Cardiac muscle cell (in vitro differentiated cells and primary cell): ENCODE measurements at places on chromosomes 7 and 10.

DNA sequence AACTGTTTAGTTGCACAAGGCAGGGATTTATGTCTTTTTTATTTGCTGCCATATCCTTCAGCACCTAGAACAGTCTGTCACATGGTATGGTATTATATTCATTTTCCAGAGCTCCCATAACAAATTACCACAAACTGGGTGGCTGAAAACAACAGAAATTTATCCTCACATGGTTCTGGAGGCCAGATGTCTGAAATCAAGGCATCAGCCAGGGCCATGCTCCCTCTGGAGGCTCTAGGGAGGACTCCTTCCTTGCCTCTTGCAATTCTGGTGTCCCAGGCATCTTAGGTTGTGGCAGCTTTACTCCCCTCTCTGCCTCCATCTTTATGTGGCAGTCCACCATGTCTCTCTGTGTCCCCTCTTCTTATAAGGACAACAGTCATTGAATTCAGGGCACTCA is 43.1 kb downstream of the MET start:
- no peak for DNase-seq

DNA sequence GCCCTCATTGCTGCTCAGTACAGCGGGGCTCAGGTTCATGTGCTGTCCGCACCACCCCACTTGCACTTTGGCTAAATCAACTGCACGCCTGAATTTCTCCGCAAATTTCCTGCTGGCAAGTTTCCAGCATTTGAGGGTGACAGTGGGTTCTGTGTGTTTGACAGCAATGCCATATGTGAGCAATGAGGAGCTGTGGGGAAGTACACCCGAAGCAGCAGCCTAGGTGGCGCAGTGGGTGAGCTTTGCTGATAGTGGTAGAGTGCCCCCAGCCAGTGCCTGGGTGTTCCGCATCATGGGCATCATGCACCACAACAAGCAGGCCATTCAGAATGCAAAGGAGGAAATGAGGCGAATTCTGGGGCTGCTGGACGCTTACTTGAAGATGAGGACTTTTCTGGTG is 103.9 kb upstream of the POT1 start:
- DNase-seq = no peak

- no peak for DNase-seq
Measured at GRCh38 chr7:96734343-96734742, 24.7 kb upstream of the SEM1 start.

GRCh38 chr10:94107191-94107590 is 113.5 kb downstream of the PLCE1 start:
- DNase-seq = no peak

- peak; percentile 58 for DNase-seq
Measured at GRCh38 chr7:106167439-106168136, 55.5 kb upstream of the SYPL1 start.

DNA sequence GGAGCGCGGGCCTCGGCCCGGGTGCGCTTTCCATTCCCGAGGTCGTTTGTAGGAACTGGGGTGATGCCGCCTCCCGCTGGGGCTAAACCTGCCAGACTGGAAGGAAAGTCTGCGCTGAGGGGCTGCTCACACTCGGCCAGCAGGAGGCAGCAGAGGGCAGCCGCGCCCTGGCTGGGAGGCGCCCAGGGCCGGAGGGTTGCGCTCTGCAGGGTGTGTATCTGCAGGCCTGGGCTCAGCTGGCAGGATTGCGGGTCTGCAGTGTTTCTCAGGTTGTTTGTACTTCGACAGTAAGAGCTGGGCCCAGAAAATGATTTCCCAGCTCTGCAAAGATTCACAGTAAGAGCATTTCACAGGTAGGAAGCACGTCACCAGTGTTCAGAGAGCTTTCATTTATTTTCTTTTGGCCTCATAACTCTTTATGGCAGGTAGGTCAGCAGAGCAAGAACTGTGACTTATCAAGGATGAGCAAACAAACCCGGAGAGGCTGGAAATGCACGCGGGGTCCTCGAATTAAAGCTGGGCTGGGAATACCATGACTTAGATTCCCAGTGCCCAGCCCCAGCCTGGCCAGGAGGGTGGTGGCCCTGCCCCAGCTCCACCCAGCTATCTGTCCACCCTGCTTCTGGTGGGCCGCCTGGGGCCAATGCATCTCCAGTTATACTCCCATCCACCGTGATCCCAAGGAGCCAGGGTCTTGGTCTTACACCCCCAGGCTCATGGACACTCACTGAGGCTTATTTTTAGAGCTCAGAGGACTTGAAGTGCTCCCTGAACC is 15.2 kb upstream of the PPP2R2D start:
- DNase-seq = peak; percentile 84

- peak; percentile 19 for DNase-seq
Measured at GRCh38 chr7:108368466-108368865, 87.8 kb downstream of the NRCAM start.

GRCh38 chr10:90286406-90286805 is 571.4 kb downstream of the HTR7 start:
- DNase-seq = no peak

DNA sequence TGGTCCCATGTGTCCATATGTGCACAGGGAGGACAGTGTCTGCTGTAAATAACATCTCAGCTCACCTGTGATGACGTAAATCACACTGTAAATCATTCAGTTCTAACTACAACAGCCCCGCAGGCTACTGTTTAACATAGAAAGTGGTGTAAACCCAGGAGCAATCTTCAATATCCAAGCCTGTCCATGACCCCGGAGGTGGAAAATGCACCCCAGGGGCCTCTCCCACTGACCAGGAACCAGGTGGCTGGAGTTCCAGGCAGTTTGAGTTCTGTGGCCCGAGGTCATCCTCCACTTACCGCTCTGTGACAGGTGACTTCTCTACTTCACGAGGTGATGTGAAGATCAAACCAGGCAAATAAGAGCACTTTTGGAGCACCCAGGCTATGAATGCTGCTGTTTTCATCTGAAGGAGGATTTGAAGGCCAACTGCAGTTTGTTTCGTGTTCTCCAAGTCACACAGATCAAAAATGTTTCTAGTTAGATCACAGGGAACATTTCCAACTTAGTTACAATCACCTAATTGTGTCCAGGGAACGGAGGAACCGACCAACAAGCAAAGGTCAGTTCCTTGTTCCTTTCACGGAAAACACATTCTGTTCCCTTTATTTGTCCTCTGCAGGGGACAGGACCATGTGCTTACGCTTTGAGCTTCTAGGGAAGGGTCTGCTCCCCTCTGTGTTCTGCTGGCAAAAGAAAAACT is 131.8 kb downstream of the WDR37 start:
- no peak for DNase-seq

GRCh38 chr10:360653-361052 is 225.4 kb downstream of the ZMYND11 start:
- DNase-seq = no peak

DNA sequence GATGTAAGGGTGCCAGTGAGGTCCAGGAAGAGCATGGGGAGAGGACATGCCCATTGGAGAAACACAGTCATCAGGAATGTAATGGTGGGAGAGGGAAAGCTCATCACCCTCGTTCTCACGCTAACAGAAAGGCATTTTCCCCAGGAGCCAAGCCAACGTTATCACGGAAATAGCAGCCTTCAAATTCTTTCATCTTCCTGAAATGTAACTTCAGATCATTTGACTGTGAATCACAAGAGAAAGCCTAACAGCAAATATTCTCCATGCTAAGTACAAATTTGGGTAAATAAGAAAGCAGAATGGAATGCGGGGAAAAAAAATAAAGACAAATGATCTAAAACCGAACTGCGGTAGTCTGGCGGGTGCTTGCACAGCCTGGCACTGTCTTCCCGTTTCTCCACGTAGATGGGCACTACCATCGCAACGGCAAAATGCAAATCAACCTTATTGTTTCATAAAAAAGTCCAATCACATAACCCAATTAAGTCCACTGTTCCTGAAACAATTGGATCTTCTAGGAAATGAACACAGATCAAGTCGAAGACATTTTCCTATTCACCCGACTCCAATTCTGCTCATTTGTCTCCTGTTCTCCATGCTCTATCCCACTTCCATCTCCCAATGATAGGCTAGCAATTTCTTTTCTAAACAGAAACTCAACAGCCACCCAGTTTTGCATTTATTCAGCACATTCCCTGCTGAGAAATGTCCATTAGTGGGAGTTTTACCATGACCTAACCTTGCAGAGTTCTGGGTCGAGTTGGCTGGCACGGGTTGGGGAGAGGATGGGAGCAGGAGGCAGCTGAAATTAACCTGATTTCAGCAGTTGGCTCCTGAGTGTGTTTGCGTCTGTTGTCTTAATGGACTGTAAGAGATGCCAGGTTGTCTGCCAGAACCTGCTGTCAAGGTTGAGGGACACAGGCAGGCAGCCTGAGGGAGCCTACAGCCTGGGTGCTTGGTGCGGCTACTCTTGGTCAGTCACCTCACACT is 74.6 kb upstream of the FRMD4A start:
- no peak for DNase-seq

DNA sequence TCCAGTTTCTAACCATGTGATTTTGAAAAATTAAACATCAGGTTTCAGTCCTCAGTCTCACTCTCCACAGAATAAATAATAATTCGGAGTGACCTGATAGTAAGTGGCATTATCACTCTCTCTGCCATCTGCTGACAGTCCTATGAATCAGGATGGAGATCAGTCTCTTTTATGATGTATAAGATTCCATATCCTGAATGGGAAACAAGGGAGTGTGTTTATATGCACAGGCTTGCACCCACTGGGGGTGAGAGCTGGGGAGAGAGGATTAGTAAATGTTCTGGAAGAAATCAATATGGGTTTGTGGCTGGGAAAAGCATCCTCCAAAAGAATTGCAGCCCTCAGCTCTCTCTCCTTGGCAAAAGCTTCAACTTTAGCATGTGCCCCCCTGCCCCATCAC is 45.3 kb downstream of the DGKI start:
- DNase-seq = no peak

- DNase-seq = no peak
Measured at GRCh38 chr10:120715171-120715570, 136.0 kb upstream of the WDR11 start.

GRCh38 chr10:92278996-92279696 is 11.7 kb downstream of the CPEB3 start:
- no peak for DNase-seq

DNA sequence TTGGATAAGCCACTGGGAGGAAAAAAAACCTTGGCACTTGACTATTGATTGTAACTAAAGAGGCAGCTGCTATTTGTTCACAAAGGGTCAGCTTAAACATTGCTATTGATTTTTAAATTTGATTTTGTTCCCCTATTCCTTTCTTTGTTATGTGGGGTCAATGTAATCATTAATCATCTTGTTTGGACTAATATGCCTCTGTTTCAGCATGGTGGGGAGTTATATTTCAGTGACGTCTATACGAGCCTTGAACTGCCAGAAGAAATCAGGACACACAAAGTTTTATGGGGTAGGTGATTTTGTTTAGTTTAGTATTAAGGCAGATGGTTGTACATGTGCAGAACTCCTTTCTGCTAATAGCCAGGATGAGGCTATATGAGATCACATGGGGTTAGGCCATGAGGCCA is 7.5 kb downstream of the AS3MT start:
- DNase-seq = no peak

- no peak for DNase-seq
Measured at GRCh38 chr7:95906851-95907250, 134.5 kb downstream of the DYNC1I1 start.

GRCh38 chr10:818526-819220 is 112.8 kb downstream of the LARP4B start:
- DNase-seq = no peak

DNA sequence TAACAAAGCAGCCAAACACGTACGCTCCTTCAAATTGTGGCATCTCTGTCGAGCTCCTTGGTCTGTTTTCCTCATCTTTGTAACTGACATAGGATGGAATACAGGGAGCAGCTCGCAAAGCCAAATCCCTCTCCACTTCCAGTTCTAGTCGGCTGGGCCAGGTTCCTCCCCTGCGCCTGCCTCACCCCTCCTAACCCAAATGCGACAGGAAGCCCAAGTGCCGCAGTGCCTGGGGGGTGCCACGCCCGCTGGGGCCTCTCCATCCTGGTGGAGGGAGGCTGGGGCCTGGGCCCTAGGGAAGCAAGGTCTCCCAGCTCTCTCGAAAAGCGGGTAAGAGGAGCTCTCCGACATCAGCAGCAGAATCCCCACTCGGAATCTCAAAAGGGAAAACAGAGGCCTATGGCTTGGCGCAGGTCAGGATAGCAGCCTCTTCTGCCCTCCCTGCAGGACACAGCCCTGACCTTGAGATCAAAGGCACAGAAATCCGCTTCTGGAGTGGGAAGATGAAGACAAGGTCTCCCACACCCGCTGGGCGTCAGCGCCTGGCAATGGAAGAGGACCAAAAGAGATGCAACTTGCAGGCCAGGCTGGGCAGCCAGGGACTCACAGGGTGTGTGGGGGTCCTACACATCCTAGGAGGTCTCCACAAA is 165.8 kb downstream of the NRF1 start:
- DNase-seq = no peak

DNA sequence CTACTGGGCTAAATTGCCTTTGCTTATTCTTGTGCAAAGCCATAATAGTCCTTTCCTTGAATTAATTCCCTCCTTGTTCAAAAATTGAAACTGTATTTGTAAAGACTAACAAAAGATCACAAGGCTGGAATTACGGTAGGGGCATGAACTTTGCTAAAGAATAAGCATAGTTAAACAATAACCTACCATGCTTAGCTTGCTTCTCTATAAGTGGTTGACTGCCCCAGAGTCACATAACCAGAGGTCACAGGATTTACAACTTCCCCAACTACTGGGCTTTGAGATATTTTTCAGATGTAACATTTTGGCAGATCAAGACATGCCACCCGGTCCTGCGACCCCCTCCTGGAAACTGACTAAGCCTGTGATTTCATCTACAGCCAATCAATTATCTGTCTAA is 181.4 kb downstream of the GPAM start:
- no peak for DNase-seq

DNA sequence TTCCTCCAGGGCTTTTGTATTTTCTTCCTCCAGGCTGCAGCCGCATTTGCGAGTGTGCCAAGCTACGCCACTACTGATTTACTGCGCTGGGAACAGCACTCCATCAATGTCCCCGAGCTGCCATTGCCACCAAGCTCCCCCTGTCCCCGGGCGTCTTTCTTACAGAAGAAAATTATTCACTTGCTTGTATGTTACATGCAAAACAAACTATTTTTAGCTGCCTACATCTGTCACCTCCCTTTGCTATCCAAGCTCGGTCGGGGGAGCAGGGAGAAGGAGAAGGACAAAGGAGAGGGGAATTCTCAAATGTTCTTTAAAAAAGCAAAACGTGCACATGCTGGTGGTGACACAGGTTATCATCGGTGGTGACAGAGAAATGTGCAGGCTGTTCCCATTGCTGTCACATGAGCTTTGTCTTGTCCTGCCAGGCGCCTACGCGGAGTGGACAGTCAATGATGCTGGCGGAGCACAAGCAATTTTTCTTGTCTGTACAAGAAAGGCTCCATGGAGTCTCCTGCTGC is 93.1 kb downstream of the ADARB2 start:
- no peak for DNase-seq

- DNase-seq = no peak
Measured at GRCh38 chr7:80644054-80644453, 5.6 kb downstream of the CD36 start.
